ENCODE measurements at places on chromosomes 6 and 20. TPM values are rescaled to one million over a fixed set of nuclear protein-coding genes. Genes with fewer than 3 reads are reported as not detected.

PRPH2 gene
- total RNA-seq, result not detected

EYS gene
- total RNA-seq, result not detected

GRCh38 chr6:70686548-70687133, 19.0 kb downstream of the SMAP1 start:
- DNase-seq, result no peak

DNA sequence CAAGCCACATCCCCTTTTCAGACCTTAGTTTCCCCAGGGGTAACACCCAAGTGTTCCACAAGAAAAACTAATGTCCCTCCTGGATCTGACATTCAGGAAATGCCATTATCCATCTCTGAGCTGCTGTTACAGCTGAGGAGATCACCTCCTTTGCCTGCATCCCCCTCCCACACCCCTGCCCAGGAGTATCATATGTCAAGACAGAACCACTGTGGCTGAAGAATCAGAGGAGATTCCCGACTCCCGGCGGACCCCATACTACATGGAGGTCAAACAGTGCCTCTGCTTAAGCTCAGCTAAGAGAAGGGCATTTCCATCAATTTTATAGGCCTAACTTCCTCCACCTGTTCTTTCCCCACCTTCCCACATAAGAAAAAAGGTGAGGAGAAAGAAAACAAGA, 36.8 kb upstream of the LRFN2 start:
- no peak for DNase-seq

- no peak for DNase-seq
Measured at GRCh38 chr6:166386111-166386510, 3.4 kb upstream of the MPC1 start.

- no peak for DNase-seq
Measured at GRCh38 chr6:44472250-44472945, 84.9 kb downstream of the CDC5L start.

- no peak for DNase-seq
Measured at GRCh38 chr20:13913131-13913530, 77.3 kb downstream of the SEL1L2 start.

DNA sequence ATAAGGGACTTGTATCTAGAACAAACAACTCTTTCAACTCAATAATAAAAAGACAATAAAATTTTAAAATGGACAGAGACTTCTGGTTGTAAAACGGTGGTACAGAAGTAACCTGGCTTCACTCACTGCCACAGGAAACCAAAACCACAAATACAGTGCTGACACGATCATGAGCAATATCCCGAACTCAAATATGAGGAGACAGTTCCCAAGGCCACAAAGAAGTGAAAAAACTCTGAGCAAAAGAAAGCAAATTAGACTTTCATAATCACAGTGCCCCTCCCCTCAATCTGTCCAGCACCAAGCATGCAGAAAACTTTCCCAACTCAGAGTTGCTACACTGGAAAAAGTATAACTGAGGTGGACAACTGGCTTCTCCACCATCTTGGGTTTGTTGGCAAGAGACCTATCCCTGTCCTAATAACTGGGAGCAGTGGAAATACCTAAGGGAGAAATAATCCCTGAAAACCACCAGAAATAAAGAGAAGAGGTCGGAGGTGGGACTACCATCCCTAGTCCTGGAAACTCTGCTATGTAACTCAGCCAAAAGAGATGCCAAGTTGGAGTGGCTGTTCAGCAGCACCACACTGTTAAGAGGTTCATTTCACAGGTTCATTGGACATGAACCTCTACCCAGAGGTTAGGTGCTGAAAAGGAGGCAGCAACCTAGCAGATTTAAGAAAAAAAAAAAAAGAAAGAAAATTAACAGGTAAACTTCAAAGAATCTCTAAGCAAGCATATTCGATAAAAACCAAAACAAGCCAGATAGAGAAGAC, 55.5 kb downstream of the REV3L start:
- peak; percentile 69 for DNase-seq

DNA sequence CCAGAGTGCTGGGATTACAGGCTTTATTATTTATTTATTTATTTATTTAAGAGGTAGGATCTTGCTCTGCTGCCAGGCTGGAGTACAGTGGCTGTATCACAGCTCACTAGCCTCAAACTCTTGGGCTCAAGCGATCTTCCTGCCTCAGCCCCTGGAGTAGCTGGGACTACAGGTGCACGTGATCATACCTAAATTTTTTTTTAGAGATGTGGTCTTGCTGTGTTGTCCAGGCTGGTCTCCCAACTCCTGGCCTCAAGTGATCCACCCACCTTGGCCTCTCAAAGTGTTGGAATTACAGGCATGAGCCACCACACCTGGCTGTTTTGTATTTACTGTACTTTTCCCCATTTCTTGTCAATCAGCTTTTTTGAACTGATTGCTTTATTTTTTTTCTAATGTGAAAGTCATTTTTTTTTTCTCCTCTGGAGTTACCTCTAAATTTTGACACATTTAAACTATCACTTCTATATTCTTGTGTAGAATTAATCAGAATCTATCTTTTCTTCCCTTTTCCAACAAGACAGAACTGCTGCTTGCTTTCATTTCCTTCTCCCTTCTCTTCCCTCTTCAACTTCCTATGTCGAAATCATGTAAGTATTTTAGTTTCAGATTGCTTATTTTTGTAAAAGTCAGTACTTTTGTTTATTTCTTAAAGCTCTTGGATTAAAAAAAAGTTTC, 12.0 kb downstream of the PANK2 start:
- no peak for DNase-seq

DNA sequence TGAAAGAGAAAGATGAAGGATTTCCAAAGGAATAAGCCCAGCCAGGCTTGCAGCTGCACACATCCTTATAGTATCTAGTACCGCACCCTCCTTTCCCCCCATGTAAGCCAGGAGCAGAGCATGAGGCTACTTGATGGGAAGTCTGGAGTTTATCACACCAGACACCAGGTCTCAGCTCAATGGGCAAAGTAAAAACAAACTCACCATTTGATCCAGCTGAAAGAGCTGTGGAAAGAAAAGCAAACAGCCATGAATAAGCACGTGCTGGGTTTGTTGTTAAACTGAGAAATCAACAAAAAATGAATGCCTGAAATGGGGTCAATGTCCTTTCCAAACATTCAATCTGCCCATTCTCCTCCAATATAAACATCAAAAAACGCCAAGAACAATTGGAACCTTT, 50.6 kb upstream of the MAP7 start:
- no peak for DNase-seq

- DNase-seq, result no peak
Measured at GRCh38 chr6:41427642-41428335, 92.4 kb downstream of the NCR2 start.

- no peak for DNase-seq
Measured at GRCh38 chr6:89525786-89526562, 93.0 kb downstream of the ANKRD6 start.

DNA sequence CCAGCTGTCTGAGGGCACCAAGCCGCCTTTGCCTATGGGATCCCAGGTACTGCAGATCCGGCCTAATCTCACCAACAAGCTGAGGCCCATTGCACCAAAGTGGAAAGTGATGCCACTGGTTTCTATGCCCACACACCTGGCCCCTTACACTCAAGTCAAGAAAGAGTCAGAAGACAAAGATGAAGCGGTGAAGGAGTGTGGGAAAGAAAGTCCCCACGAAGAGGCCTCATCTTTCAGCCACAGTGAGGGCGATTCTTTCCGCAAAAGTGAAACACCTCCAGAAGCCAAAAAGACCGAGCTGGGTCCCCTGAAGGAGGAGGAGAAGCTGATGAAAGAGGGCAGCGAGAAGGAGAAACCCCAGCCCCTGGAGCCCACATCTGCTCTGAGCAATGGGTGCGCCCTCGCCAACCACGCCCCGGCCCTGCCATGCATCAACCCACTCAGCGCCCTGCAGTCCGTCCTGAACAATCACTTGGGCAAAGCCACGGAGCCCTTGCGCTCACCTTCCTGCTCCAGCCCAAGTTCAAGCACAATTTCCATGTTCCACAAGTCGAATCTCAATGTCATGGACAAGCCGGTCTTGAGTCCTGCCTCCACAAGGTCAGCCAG, 283.0 kb downstream of the TSHZ2 start:
- DNase-seq, result no peak

PMEPA1 gene
- total RNA-seq, result 0.20 TPM

DNA sequence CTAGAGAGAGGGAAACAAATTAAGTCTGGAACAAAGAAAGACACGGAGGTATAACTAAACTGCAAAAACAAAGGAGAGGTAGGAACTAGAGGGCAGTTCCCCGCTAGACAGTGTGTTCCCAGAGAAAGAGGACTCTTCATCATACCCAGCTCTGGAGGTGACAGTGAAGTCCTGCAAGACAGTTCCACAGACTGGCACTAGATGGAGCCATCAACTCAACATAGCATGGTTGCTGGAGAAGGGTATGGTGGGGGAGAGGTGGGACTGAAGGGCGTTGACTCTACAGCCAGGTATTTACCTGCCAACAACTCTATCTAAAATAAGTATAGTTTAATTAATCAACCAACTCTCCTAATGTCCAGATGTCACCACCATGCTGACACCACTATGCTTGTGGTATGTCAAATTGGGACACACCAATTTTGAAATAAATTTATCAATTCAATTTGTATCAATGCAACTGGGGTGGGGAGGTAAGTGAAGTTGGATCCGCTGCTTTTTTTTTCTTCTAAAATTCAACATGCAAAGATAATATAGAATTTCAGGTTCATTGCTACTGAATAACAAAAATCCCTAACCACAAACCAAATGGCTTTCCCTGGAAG, 9.7 kb downstream of the BACH2 start:
- peak; percentile 82 for DNase-seq

RAET1L gene
- total RNA-seq, result not detected

DEFB132 gene
- not detected for total RNA-seq

Measured in activated CD8-positive, alpha-beta memory T cell treated with anti-CD3 and anti-CD28 coated beads, Interleukin-2, amount 10 ng/mL, durations not matched to agents 7 days and 5 days (primary cell).